ENCODE measurements at places on chromosomes 3 and 15. TPM values are rescaled to one million over a fixed set of nuclear protein-coding genes. Genes with fewer than 3 reads are reported as not detected.

Gene WNT5A
- 6.9 TPM for total RNA-seq

Gene NRROS
- 3.1 TPM for total RNA-seq

Gene SPINT1
- 2.0 TPM for total RNA-seq

Gene CLDN11
- total RNA-seq: 2.7 TPM

Gene GREM1
- not detected for total RNA-seq

Gene CGNL1
- total RNA-seq: 10.0 TPM

Gene SCN11A
- 0.08 TPM for total RNA-seq

Gene CHRNA7
- total RNA-seq: 1.2 TPM

Gene CCDC54
- total RNA-seq: not detected

Gene ANKRD63
- 0.92 TPM for total RNA-seq

Gene CYP1A1
- total RNA-seq: 0.32 TPM

Gene TRH
- not detected for total RNA-seq

Gene FBXL22
- 33.2 TPM for total RNA-seq

Gene FAM131A
- 33.4 TPM for total RNA-seq

Gene PEX5L
- 0.16 TPM for total RNA-seq

Gene ESYT3
- total RNA-seq: 1.4 TPM

Gene ARIH1
- 163 TPM for total RNA-seq

Gene UBA5
- 36.0 TPM for total RNA-seq

Gene TMEM40
- total RNA-seq: 4.2 TPM

Gene PCNP
- 125 TPM for total RNA-seq

Gene NEK11
- 1.3 TPM for total RNA-seq

Gene POLQ
- 0.57 TPM for total RNA-seq

Gene ISLR
- 13.8 TPM for total RNA-seq

Gene ITGB5
- 109 TPM for total RNA-seq

Gene ADAMTS17
- 1.4 TPM for total RNA-seq

Gene IRAK2
- total RNA-seq: 2.0 TPM

Gene GYG1
- 202 TPM for total RNA-seq

Gene GATA2
- 9.1 TPM for total RNA-seq

Gene CILP
- total RNA-seq: 15.7 TPM

Gene LARP6
- total RNA-seq: 55.7 TPM

Gene KBTBD8
- total RNA-seq: 4.1 TPM

Gene SRGAP3
- 6.1 TPM for total RNA-seq

Gene NTRK3
- total RNA-seq: 5.1 TPM

Gene A4GNT
- not detected for total RNA-seq

Gene STARD5
- 2.2 TPM for total RNA-seq

Gene LHFPL4
- total RNA-seq: not detected

Gene GABRA5
- total RNA-seq: not detected

Gene PLA2G4E
- total RNA-seq: 0.05 TPM

Gene KAT2B
- 118 TPM for total RNA-seq

Gene ETV5
- total RNA-seq: 4.7 TPM

Gene GLDN
- 8.4 TPM for total RNA-seq

Gene CADPS
- 10.4 TPM for total RNA-seq

Gene FOXL2NB
- not detected for total RNA-seq

Gene STRA6
- not detected for total RNA-seq

Gene SPINK8
- total RNA-seq: not detected

Gene SERPINI1
- total RNA-seq: 4.6 TPM

Gene KCNMB2
- total RNA-seq: 1.8 TPM

Gene GABRB3
- 2.2 TPM for total RNA-seq

Gene CKMT1A
- 0.43 TPM for total RNA-seq

Gene PLSCR2
- not detected for total RNA-seq

Gene NR1I2
- total RNA-seq: not detected

Gene TM4SF18
- 15.8 TPM for total RNA-seq

Gene CHRM5
- not detected for total RNA-seq

Gene NPHP3
- 8.1 TPM for total RNA-seq

Gene BOC
- total RNA-seq: 7.1 TPM

Gene CD276
- 35.6 TPM for total RNA-seq

Gene FOXP1
- total RNA-seq: 38.5 TPM

Gene PAQR5
- total RNA-seq: 1.1 TPM

All from Right ventricle myocardium inferior (tissue), 1 donor.